ENCODE measurements at places on chromosomes 1 and 21.

DNA sequence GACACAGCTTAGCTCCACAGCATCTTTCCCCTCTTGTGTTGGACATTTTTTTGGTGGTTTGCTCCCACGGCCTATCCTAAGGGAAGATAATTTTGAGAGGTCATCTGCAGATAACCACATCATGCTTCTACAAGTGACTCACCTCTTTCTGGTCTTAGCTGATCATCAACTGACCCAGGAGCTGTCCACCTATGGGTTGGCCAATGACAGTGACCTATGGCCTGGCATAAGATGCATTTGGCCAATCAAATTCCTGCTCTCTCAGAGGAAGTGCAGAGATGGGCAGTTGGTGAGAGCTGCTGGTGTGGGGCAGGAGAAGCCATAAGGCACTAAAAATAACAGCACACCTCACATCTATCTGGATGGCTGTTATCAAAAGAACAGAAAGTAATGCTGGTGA is 100.0 kb upstream of the CLDN14 start:
- no peak for DNase-seq

DNA sequence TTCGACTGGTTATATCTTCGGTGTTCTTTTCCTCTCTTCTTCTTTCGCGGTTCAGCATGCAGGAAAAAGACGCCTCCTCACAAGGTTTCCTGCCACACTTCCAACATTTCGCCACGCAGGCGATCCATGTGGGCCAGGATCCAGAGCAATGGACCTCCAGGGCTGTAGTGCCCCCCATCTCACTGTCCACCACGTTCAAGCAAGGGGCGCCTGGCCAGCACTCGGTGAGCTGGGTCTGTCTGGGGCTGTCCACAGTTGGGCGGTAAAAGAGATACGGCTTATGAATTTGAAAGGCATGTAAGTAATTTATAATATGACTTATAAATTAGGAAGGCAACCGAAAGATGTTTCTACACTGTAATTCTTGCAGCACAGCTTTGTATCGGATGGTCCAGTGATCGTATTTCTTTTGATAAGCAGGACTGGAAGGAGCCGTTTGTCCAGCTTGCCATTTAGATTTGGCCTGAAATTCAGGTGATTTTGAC is 334 bp downstream of the CTH start:
- peak; percentile 29 for DNase-seq

- no peak for DNase-seq
Measured at GRCh38 chr1:46461809-46462448, 27.7 kb upstream of the DMBX1 start.

DNA sequence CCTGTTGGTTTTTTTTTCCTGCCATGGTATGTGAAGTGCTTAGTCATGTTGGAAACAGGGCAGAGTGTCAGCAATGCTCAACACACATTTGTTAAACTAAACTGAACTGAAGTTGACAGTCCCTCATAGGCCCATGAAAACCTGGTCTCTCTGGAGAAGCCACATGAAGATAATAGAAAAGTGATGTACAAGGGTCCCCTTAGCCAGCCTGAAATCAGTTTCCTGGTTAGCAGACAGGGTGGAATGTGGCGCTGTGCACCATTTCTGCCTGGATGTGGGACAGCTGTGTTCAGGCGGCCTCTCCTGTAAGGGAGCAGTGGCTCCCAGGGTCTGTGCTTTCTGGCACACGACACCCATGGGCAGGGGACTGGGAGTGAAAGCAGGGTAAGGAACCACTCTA is 9.9 kb upstream of the CHI3L1 start:
- no peak for DNase-seq

- peak; percentile 57 for DNase-seq
Measured at GRCh38 chr21:36135391-36136102, 668 bp downstream of the CBR3 start.

GRCh38 chr1:74160046-74160445 is 37.9 kb downstream of the LRRIQ3 start:
- DNase-seq = no peak

GRCh38 chr1:32498751-32499150 is 33.9 kb downstream of the ZBTB8B start:
- no peak for DNase-seq

Data from SW 1271 (cell line).